ENCODE measurements at places on chromosomes 7 and 10.

- DNase-seq, result no peak
Measured at GRCh38 chr7:42511027-42511426, 274.0 kb upstream of the GLI3 start.

DNA sequence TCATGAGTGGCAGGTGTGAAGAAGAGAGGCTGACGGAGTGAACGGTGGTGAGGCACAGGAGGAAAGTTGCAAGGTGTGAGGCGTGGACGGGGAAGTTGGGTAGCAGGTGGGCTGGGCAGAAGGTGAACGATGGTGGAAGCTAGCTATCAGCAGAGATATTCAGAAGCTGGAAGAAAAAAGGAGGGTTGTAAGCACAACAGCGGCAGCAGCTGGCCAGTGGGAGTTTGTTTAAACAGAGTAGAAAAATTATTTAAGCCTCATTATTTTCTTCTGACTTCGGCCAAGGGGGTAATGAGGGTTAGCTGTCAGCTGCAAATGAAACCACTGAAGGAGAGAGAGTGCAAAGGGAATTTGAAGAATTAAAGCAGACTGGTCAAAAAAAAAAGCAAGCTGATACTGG is 62.1 kb upstream of the PRKAR2B start:
- no peak for DNase-seq

GRCh38 chr7:86788948-86789347 is 145.2 kb downstream of the GRM3 start:
- DNase-seq, result no peak

DNA sequence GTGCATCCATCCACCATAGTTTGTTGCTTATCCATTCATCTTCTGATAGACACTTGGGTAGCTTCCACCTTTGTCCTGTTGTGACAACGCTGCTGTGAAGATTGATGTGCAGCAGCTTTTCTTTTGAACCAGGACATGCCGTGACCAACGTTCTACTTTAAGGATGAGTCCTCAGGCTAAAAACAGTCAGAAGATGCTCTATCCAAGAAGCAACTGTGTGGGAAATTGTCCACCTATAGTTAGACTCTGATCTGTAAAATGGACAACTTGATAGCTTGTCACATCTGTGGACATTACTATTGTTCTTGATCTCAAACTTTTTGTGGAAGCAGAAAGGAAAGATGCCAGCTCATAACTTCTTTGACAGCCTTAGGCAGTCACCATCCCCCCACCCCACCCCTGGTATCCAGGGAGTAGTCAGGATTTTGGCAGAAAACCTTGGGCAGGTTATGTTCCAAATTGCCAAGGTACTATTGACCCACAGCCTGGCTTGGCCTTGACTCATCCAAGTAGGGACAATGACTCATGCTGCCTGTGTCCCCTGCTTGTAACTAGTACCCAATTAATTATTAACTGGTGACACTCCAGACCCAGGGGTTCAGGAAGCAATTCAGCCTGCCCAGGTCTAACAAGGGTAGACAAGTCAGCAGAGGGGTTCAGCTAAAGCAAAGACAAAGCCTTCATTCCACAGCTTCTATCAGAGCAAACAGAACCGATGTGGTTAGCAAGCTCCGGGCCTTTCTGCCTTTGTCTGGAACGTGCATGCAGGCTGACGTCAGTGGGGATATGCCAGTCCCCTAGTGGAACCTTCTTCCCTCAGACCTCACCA is 99.6 kb upstream of the ANLN start:
- no peak for DNase-seq

GRCh38 chr10:69451784-69452251 is 553 bp downstream of the TSPAN15 start:
- no peak for DNase-seq

DNA sequence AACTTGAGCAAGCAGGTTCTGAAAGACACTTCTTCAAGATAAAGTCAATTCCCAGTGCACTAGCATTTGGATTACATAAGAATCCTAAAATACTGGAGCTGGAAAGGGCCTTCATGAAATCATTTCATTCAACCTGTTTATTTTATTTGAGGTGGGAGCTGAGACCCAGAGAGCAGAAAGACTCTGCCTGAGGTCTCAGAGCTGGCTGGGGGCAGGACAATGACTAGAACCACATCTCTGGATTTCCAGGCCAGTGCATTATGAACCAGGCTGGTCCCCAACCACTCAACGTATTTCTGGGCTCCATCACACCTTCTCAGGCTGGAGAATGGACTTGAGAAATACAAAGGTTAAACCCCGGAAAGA is 8.4 kb downstream of the ANXA11 start:
- no peak for DNase-seq

DNA sequence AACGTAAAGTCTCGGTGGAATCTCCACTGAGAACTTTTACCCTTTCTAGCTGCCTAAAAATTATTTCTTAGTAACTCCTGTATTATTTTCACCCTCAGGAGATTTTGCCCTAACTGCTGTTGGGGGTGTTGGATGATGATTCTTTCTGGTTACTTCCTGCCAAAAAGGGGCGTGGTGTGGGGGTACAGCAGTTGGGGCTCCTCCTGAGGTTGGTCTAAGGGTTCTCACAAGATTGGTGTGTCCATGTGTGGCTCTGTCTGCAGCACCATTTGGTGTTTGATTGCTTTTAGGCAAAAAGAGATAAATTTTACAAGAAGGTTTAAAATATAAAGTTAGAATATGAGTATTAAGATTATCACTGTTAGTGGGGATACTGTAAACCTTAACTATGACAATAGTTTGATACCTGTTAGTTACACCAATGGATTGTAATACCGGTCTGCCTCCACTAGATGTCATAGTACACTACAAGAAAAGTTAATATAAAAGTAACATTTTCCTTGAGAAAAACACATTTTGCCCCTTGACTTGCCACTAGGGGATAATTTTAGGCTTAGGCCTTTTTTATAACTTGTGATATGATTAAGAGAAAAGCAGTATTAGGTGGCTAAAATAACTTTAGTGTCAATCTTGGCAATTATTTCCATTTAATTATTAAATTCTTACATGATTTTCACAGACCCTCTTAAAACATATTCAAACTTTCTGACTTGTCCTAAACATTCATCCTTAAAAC is 928.7 kb downstream of the IPMK start:
- peak; percentile 20 for DNase-seq

GRCh38 chr7:130908345-130909160 is 174.5 kb upstream of the KLF14 start:
- no peak for DNase-seq

GRCh38 chr10:12741360-12741804 is 260.1 kb downstream of the CCDC3 start:
- no peak for DNase-seq

GRCh38 chr10:31912289-31912688 is 16.3 kb downstream of the ARHGAP12 start:
- DNase-seq, result no peak

GRCh38 chr10:14758994-14759664 is 15.6 kb downstream of the FAM107B start:
- DNase-seq, result no peak

GRCh38 chr10:1712944-1713671 is 24.2 kb downstream of the ADARB2 start:
- DNase-seq, result no peak

- no peak for DNase-seq
Measured at GRCh38 chr7:153386556-153386955, 627.0 kb downstream of the ACTR3B start.

GRCh38 chr10:30784524-30784896 is 155.0 kb upstream of the LYZL2 start:
- DNase-seq, result no peak

- DNase-seq, result no peak
Measured at GRCh38 chr7:117375380-117375779, 51.9 kb downstream of the ASZ1 start.

GRCh38 chr7:18426564-18427226 is 68.9 kb upstream of the HDAC9 start:
- DNase-seq, result no peak

GRCh38 chr10:116241085-116241484 is 31.9 kb downstream of the GFRA1 start:
- no peak for DNase-seq

DNA sequence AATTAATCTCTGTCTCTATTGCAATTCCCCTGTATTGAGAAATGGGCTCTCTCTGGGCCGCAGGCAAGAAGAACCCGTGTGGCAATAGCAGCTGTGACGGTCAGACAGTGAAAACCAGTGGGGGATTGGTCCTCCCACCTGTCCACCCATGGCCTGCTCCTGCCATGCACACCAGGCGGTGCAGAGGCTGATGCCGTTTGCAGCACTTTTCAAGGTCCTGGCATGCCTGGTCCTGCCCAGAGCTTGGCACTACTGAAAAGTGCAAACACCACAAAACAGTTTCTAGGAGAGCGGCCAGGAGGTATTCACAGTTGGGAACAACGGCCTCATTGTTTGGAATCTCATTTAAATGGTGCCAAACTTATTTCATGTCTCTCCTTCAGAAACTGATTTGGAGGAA is 41.5 kb downstream of the PSPH start:
- no peak for DNase-seq

- no peak for DNase-seq
Measured at GRCh38 chr7:139490130-139490529, 6.7 kb upstream of the KLRG2 start.

All from hematopoietic multipotent progenitor cell treated with erythropoietin and hydrocortisone succinate and interleukin-3 and kit ligand, for 15 days (in vitro differentiated cells).